ENCODE measurements at places on chromosomes 13 and 19. TPM values are rescaled to one million over a fixed set of nuclear protein-coding genes. Genes with fewer than 3 reads are reported as not detected.

Gene TSKS
- not detected for total RNA-seq

Gene NBEA
- total RNA-seq, result 1.2 TPM

Gene ENOX1
- not detected for total RNA-seq

Gene ELF1
- total RNA-seq, result 49.8 TPM
